NCI-H1694 (cell line): ENCODE measurements at places on chromosomes 12 and 14.
A peak's percentile ranks its signal among the peaks of the same experiment; 100 is the strongest.

DNA sequence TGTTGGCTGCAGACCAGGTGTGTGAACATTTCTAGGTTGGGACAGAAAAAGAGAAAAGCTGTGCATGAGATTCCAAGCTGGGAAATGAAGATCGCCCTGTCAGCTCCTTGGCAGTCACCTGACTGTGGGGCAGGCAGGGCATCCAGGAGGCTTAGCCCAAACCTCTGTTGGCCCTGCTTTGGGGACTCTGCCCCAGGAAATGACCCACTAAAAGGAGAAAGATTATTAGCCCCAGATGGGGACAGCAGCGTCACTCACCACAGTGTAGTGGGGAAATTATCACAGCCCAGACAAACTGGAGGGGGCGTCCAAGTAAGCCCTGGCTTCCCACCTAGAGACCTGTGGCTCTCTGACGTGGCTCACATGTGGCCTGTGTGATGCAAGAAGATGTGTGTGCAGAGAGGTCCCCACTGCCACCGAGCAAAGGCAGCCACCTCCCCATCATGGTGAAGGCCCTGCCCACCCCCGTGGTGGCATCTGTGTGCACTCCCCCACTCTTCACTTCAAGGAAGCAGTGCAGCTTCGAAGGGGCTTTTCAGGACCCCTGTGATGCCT lies 39.1 kb downstream of the DIO3 start:
- no peak for DNase-seq

GRCh38 chr12:126874427-126875026 lies 1392.4 kb upstream of the TMEM132C start:
- DNase-seq = no peak

DNA sequence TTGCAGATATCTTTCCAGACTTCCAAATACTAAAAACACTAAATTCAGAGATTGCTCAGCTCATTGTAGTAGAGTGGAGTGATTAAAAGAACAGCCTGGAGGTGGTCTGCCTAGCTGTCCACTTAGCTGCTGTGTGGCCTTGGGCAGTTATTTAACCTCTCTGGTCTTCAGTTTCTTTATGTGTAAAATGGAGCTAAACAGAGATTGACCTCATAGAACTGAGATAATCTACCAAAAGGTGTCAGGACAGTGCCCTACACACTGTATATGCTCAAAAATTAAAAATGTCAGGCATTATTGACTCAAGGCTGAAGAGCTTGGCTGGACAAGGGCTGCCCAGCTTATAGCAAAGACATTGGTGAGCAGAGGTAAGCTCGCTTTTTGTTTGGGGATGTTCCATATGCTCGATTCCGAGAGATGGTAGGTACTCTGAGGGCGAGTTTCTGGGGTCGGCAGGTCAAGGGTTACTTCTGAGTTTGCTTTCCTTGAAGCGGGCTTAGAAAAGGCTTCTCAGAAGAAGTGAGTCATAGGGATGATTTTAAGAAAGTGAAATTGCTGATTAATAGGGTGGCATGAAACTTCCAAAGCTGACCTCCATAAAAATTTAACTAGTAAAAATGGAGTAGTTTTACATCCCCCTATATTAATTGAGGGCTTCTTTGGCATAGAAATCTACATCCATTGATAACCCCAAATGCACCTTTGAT lies 107.5 kb downstream of the GPATCH2L start:
- DNase-seq = no peak

DNA sequence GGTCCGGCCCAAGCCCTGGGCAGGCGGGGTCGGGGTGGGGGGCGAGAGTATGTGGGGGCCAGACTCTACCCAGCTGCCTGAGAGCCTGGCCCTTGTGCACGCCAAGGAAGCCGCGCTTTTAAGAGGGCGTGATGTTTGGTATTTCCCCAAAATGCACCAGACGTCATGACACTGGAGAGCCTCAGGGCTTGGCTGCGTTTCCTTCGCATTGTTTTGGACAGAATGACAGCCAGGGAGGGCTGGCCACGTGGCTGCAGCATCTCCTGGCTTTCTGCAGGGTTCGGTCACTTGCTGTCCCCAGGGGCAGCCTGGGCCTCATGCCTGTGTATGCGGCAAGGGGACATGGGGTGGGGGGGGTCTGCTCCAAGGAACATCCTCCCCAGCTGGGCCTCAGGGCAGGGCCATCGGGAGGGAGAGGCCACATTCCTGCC lies 16.1 kb upstream of the NUDT14 start:
- no peak for DNase-seq

- DNase-seq = peak; percentile 97
Observed at GRCh38 chr14:65070471-65070976, 31.8 kb downstream of the MAX start.

GRCh38 chr14:59356312-59356711 lies 108.9 kb downstream of the GPR135 start:
- DNase-seq = no peak

DNA sequence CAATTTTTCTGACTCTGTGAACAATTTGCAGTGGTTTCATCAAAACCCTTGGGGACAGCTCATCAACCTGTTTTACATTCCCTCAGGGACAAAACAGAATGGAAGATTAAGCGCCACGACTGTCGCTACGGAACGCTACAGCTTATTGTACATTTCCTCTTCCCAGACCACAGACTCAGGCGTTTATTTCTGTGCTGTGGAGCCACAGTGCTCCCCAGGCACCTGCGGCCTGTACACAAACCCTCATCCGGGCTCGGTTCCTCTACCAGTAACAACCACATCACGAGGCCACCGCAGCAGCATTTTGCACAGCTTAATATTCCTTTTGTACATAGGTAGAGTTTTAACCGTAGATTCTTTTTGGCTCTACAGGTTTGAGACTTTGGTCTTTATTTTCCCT lies 397.4 kb upstream of the OR4E1 start:
- DNase-seq = no peak

DNA sequence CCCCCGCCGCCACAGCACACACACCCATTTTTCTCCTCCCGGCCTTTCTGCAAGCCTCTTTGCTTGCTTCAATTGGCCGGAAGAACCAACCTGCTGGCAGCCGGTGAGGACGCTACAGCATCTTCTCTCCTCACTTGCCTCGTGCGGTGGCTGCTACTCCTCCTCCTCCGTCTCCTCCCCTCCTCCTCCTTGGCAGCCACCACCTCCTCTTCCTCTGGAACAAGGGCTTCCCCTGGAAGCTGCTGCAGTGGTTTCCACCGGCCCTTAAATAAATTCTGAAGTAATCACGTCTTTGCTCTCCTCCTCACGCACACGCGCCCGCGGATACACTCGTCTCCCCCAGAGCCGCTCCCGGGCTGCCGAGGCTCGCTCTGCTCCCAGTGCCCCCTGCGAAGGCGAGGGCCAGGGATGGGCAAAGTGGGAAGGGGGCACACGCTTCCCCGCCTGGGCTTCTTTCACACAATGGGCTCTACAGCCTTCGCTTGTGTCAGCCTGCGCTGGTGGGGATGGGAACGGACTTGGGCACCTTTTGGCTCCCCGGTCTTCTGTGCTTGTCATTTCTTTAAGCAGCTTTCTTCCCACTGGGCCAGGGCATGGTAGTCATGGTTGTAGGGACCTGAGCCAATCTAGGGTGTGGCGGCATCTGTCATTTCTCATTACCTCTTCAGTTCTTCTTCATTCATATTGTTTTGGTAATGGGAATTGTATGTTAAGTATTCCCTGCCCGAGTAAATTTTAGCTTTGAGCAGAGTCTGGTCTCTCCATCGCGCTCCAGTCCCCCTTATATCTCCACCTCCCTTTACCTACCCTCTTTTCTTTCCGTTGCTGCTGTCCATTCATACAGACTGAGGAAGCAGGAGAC lies at the start of gene PPFIA2:
Gene PPFIA2 (minus strand): TSS at position 161 of the 862 bp plus-strand sequence.
- DNase-seq = peak; percentile 34

- no peak for DNase-seq
Observed at GRCh38 chr14:46034305-46034704, 617.3 kb downstream of the RPL10L start.

- DNase-seq = no peak
Observed at GRCh38 chr14:35384455-35385041, 20.0 kb downstream of the NFKBIA start.

- DNase-seq = no peak
Observed at GRCh38 chr14:61561657-61562276, 133.5 kb upstream of the HIF1A start.

DNA sequence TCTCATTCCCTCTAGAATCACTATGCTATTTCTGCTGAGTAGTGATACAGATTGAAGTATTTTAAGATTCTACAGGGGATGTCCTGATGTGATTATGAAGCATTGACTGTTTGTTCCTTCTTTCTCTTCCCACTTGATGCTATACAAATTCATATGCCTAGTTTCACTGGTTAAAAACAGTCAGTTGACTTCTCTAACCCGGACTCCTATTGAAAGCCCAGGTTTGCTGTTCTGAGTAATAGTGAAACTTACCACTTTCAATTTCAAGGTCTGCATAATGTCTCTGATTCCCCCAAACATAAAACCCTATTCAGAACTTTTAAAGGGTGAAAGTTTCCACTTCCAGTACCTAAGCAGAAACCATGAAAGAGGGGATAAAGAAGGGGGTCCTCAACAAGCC lies 117.7 kb upstream of the RPL10L start:
- no peak for DNase-seq

DNA sequence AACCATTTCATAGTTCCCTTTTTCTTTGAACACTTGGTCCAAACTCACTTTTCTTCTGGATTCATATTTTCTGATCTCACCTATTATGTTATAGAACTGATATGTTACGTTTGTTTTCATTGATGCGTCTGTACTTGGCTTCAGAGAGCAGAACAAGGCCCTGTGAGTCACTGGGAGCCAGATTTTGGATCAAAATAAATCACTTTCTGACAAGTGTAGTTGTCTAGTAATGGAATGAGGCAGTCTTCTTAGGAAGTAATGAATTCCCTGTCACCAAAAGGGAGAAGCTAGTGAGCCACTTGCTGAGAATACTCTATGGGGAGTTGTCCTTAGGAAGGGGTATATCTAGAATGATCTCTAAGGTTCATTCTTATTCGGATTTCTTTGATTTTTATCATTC lies 10.2 kb downstream of the BICD1 start:
- no peak for DNase-seq

GRCh38 chr12:123657211-123657610 lies 13.7 kb upstream of the TCTN2 start:
- no peak for DNase-seq

GRCh38 chr12:79267580-79267979 lies 403.0 kb downstream of the SYT1 start:
- no peak for DNase-seq

GRCh38 chr14:100124551-100125088 lies 34.8 kb downstream of the DEGS2 start:
- DNase-seq = no peak

DNA sequence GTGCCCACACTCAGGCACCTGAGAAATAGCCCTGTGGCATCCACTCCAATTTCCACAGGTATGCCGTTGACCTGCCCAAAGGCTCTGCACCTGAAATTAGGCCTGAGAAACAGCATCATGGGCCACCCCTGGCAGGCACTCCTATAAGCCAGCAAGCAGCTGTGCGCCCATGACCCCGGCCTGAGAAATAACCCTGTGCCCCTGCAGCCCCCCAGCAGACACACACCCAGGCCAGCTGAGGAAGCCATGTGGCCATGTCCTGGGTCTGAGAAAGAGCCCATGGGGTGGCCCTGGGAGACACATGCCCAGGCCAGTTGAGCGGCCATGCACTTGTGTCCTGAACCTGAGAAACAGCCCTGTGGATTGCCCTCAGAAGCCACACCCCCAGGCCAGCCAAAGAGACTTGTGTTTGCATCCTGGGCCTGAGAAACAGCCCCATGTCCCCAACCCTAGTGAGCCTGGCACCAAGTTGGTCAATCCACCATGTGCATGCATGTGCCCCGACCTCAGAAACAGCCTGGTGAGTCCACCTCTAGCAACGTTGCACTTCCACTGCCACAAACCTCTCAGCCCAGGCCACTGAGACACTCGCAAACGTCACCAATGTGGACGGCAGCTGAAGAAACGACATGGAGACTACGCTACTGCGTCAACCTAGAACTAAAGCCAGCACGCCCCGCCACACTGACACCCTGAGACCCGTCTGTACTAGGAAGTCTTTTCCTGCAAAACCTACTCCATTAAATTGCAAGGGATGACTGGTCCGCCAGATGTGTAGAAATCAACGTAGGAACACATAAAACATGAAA lies 411.9 kb downstream of the TMEM121 start:
- no peak for DNase-seq

DNA sequence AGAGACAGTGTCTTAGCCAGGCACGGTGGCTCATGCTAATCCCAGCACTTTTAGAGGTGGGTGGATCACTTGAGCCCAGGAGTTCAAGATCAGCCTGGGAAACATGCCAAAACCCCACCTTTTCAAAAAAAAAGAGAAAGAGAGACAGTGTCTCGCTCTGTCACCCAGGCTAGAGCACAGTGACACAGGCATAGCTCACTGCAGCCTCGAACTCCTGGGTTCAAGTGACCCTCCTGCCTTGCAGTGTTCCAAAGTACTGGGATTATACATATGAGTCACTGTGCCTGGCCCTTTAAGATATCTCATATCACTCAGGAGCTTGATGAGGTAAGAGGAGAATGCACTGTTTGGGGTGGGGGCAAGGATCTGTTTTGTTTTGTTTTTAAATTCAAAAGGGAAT lies 48.1 kb upstream of the LTBP2 start:
- DNase-seq = no peak

- DNase-seq = no peak
Observed at GRCh38 chr14:58829594-58829993, 191.8 kb downstream of the DACT1 start.

DNA sequence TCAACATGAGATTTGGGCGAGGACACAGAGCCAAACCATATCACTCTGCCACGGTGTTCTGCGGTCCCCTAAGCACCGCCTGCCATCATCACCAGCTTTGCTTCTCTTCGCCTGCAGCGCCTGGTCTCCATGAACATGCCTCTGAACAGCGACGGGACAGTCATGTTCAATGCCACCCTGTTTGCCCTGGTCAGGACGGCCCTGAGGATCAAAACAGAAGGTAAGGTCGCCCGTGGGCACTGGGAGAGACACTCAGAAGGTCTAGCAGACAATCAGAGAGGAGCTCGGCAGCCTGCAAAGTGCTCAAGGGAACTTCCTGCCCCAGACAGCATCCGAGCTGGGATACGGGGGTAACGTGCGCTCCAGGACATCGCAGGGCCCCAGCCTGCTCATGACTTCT lies 126.0 kb upstream of the FKBP4 start:
- DNase-seq = no peak

DNA sequence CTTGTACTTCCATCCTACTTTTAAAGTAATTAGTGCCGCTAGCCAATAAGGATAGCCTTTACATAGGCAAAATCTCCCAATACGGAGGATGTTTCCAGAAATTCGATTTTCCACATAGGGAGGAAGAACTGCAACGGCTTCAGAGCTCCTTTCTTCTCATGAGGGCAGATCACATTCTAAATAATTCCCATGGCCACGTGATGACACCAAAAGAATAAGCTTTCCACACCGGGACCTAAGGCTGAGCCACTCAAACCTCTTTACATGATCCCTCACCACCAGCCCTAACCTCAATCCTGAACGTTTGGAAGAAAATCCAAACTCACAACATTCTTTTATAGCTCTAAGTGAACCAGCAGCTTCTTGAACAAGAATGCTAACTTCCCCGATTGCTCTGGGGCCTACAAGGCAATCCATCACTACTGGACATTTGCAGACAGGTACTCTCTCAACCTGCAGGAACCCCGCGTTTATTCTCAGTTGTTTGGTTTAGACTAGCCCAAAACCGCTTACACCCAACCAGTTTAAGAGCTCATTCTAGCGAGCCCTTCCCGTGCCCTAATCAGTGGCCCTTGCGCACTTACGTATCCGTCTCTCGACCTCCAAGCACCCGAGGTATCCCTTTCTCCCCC lies 884 bp downstream of the CAPRIN2 start:
- DNase-seq = peak; percentile 7

GRCh38 chr12:8517971-8518370 lies 4.7 kb downstream of the CLEC4D start:
- no peak for DNase-seq

- no peak for DNase-seq
Observed at GRCh38 chr12:124531281-124531745, 36.1 kb downstream of the NCOR2 start.
